ENCODE measurements at places on chromosomes 6 and 20. TPM values are rescaled to one million over a fixed set of nuclear protein-coding genes. Genes with fewer than 3 reads are reported as not detected.

DNA sequence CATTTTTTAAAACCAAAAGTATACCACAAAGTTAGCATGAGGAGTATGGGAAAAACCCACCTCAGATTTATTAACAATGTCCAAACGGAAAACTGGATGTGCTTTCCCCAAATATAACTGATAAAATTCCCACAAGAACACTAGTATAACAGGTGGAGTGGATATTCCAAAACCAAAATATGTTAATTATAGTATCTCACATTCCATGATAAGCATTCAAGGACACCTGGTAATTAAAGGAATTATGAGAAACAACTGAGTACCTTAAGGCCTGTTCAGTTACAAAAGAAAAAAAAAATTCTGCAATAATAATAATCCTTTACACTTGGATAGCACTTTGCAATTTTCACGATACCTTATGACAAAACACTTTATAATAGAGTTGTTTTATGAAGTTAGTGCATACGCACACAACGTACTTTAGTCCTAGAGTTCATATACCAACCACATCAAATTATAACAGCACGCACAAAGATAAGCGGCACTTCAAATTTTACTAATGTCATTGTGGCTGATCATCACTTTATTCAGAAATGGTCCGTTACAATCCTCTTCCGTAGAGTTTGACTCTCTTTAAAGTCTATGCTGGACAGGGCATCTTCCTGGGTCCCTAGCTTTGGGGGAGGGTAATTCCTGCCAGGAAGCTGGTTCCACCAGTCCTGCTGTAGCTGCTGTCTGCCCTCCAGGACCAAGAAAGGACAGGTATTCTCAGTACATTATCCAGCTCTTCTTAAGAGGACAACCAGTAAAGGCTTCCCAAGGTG lies 1.7 kb downstream of the CDK19 start:
- DNase-seq = no peak
- peak overlapping the region; percentile 99 for H3K27ac ChIP-seq
- no peaks in the 10 kb centered on the region for H3K4me1 ChIP-seq
- H3K36me3 ChIP-seq = no peaks in the 10 kb centered on the region
- H3K4me3 ChIP-seq = peak overlapping the region; percentile 88
- no peaks in the 10 kb centered on the region for H3K27me3 ChIP-seq

- H3K27me3 ChIP-seq = no peaks in the 10 kb centered on the region
- no peaks in the 10 kb centered on the region for H3K36me3 ChIP-seq
- H3K4me3 ChIP-seq = no peak overlapping the region
- DNase-seq = no peak
Measured at GRCh38 chr20:23136893-23137745, 51.0 kb upstream of the CD93 start.

- peaks cover 6% of the 10 kb centered on the region for H3K36me3 ChIP-seq
- no peak overlapping the region for H3K4me3 ChIP-seq
- H3K27ac ChIP-seq = no peak overlapping the region
- H3K27me3 ChIP-seq = no peaks in the 10 kb centered on the region
Measured at GRCh38 chr20:34880215-34880850, 3.9 kb downstream of the ACSS2 start.

- H3K4me1 ChIP-seq = no peaks in the 10 kb centered on the region
- no peaks in the 10 kb centered on the region for H3K27me3 ChIP-seq
- H3K4me3 ChIP-seq = no peak overlapping the region
- H3K27ac ChIP-seq = no peak overlapping the region
Measured at GRCh38 chr6:15523679-15524630, 138.9 kb downstream of the DTNBP1 start.

GRCh38 chr6:66291905-66292304 lies 584.9 kb upstream of the EYS start:
- H3K27ac ChIP-seq = no peak overlapping the region
- H3K4me1 ChIP-seq = no peaks in the 10 kb centered on the region

GRCh38 chr6:165662041-165662748 lies 846 bp downstream of the PDE10A start:
- peaks cover 68% of the 10 kb centered on the region for H3K27me3 ChIP-seq
- H3K4me1 ChIP-seq = peaks cover 10% of the 10 kb centered on the region
- H3K36me3 ChIP-seq = no peaks in the 10 kb centered on the region
- no peak for DNase-seq
- peak overlapping the region; percentile 59 for H3K4me3 ChIP-seq

- no peaks in the 10 kb centered on the region for H3K4me1 ChIP-seq
- H3K36me3 ChIP-seq = no peaks in the 10 kb centered on the region
- H3K27ac ChIP-seq = no peak overlapping the region
- H3K4me3 ChIP-seq = no peak overlapping the region
- no peaks in the 10 kb centered on the region for H3K27me3 ChIP-seq
Measured at GRCh38 chr20:57069442-57069841, 197.0 kb downstream of the BMP7 start.

DNA sequence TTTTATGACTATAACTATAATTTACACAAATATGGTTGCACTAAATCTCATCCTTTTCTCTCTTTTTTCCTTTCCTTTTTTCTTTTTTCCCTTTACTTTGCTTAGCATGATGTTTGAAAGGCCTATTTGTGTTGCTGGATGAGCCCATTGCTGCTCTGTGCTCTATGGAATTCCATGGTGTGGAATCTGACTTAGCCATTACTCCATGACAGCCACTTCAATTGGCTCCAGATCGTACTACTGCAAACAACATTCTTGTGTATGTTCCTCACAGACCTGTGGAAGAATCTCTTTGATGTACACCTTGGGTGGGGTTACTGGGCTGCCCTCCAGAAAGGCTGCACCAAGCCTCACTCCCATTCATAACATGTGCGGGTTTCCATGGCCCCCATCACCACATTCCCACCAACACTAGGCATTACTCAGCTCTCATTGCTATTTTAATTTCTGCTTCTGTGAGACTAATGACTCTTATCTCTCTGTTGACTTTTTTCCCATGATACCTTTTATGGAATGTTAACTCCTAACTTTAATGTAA lies 979.0 kb downstream of the KIF16B start:
- H3K27me3 ChIP-seq = no peaks in the 10 kb centered on the region
- no peak for DNase-seq
- no peaks in the 10 kb centered on the region for H3K36me3 ChIP-seq
- H3K4me1 ChIP-seq = no peaks in the 10 kb centered on the region

GRCh38 chr20:16569246-16570153 lies 3.7 kb downstream of the KIF16B start:
- H3K27ac ChIP-seq = peak overlapping the region; percentile 46
- no peak for DNase-seq
- H3K27me3 ChIP-seq = no peaks in the 10 kb centered on the region
- H3K36me3 ChIP-seq = no peaks in the 10 kb centered on the region
- no peaks in the 10 kb centered on the region for H3K4me1 ChIP-seq

YIPF3 gene
- 96.2 TPM for total RNA-seq

MYH7B gene
- 0.66 TPM for total RNA-seq

GNAS-AS1 gene
- 0.98 TPM for total RNA-seq

HDGFL1 gene
- total RNA-seq = not detected

PXDC1 gene
- total RNA-seq = 122 TPM

KIFC1 gene
- total RNA-seq = 3.8 TPM
